T-cell (primary cell): ENCODE measurements at places on chromosomes 13 and 19.
A peak's percentile ranks its signal among the peaks of the same experiment; 100 is the strongest.

GRCh38 chr19:19096641-19097627 is 33.1 kb downstream of the SLC25A42 start:
- no peak for DNase-seq

- DNase-seq = no peak
These were observed 49.6 kb upstream of the DIAPH3 start for GRCh38 chr13:60213236-60213744.

DNA sequence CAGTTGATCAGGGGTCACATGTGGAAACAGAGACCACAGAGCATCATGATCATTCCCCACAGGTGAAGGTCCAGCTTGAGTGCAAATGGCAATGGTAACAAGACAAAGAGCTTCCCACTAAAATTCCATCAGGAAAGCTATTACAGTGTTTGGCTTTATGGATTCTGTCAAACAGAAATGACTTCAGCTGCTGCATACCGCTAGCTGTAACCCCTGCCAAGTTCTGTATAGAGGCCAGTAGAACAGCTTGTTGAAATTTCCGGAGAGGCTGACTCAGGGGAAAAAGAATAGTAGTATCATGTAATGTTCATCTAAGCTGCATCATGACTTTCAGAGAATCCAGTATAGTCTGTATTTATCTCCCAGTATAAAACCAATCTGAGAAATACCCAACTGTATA is 1704.7 kb downstream of the SLITRK5 start:
- no peak for DNase-seq

- no peak for DNase-seq
These were observed 7.8 kb downstream of the PLPP2 start for GRCh38 chr19:283395-283794.

- peak; percentile 75 for DNase-seq
These were observed 4.2 kb downstream of the ZNF506 start for GRCh38 chr19:19817357-19817756.
